ENCODE measurements at places on chromosomes 6 and 20. TPM values are rescaled to one million over a fixed set of nuclear protein-coding genes. Genes with fewer than 3 reads are reported as not detected.
A peak's percentile ranks its signal among the peaks of the same experiment; 100 is the strongest.

Gene TPD52L1
- total RNA-seq, result 182 TPM

Gene CRISP2
- not detected for total RNA-seq

GRCh38 chr6:75098709-75099108 is 107.1 kb downstream of the COL12A1 start:
- H3K27me3 ChIP-seq, result no peaks in the 10 kb centered on the region
- DNase-seq, result peak; percentile 79
- H3K4me1 ChIP-seq, result peaks cover 14% of the 10 kb centered on the region
- no peak overlapping the region for H3K4me3 ChIP-seq

- DNase-seq, result no peak
- H3K36me3 ChIP-seq, result no peaks in the 10 kb centered on the region
- H3K4me3 ChIP-seq, result no peak overlapping the region
- H3K27me3 ChIP-seq, result no peaks in the 10 kb centered on the region
- no peak overlapping the region for H3K27ac ChIP-seq
Observed at GRCh38 chr6:169087443-169088041, 166.1 kb downstream of the THBS2 start.

GRCh38 chr6:149458806-149459205 is 26.0 kb downstream of the ZC3H12D start:
- H3K27me3 ChIP-seq, result no peaks in the 10 kb centered on the region
- no peak overlapping the region for H3K27ac ChIP-seq
- no peak for DNase-seq
- no peak overlapping the region for H3K4me3 ChIP-seq
- H3K36me3 ChIP-seq, result no peaks in the 10 kb centered on the region

GRCh38 chr6:24859132-24859531 is 60.4 kb upstream of the ARMH2 start:
- H3K27ac ChIP-seq, result no peak overlapping the region
- no peak for DNase-seq
- no peak overlapping the region for H3K4me3 ChIP-seq
- H3K27me3 ChIP-seq, result no peaks in the 10 kb centered on the region

All from hepatocyte (in vitro differentiated cells).